ENCODE measurements at places on chromosomes 7 and 10.

GRCh38 chr7:99639267-99639666 lies 22.5 kb downstream of the ZSCAN25 start:
- DNase-seq, result no peak

- DNase-seq, result no peak
These were observed 35.9 kb downstream of the TCF7L2 start for GRCh38 chr10:112985690-112986543.

DNA sequence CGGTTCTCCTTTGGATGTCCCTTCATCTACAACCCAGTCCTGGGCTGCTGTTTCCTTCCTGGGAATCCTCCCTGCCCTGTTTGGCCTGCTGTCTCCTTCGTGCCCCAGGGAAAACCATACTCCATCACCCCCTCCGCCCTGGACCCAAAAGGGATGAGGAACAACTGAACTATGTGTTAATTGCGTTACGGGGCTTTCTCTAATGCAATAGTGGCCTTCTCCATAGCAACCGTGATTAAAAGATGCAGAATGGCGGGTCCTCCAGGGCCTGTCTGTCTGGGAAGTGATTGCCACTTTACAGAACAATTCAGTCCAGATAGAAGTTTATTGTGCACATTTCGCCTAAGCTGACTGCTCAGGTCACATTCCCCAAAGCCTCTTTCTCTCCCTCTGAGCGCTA lies 112.0 kb upstream of the FGFR2 start:
- no peak for DNase-seq

- DNase-seq, result peak; percentile 56
These were observed 36.6 kb downstream of the SRPK2 start for GRCh38 chr7:105352018-105352612.

GRCh38 chr10:30435073-30435422 lies 1.1 kb downstream of the MAP3K8 start:
- DNase-seq, result peak; percentile 47
